ENCODE measurements at places on chromosomes 7 and 10. TPM values are rescaled to one million over a fixed set of nuclear protein-coding genes. Genes with fewer than 3 reads are reported as not detected.

Gene CRYGN
- polyA plus RNA-seq = not detected

Gene TAC1
- polyA plus RNA-seq = not detected

Gene RBM20
- 0.05 TPM for polyA plus RNA-seq

Gene SKAP2
- 192 TPM for polyA plus RNA-seq

Gene MBL2
- not detected for polyA plus RNA-seq

GRCh38 chr10:30882281-30882680, 149.4 kb downstream of the ZNF438 start:
- DNase-seq = no peak

DNA sequence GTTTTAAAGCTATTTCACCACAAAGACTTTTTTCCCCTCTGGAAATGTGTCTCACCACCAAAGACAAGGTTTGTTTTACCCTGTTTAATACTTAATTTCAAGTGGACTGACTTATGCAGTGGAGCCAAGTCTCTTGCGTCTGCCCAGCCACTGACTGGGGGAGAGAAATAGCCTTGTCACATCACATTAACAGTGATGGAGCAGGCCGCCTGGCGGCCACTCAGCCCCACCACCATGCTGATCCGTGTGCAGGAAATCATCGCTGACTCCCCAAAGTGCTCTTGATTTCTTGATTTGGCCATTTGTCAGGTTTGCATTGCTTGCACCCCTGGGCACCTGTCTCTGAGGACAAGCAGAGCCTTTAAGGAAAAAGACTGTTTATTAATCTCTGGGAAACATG, 334.1 kb downstream of the GLRX3 start:
- no peak for DNase-seq

DNA sequence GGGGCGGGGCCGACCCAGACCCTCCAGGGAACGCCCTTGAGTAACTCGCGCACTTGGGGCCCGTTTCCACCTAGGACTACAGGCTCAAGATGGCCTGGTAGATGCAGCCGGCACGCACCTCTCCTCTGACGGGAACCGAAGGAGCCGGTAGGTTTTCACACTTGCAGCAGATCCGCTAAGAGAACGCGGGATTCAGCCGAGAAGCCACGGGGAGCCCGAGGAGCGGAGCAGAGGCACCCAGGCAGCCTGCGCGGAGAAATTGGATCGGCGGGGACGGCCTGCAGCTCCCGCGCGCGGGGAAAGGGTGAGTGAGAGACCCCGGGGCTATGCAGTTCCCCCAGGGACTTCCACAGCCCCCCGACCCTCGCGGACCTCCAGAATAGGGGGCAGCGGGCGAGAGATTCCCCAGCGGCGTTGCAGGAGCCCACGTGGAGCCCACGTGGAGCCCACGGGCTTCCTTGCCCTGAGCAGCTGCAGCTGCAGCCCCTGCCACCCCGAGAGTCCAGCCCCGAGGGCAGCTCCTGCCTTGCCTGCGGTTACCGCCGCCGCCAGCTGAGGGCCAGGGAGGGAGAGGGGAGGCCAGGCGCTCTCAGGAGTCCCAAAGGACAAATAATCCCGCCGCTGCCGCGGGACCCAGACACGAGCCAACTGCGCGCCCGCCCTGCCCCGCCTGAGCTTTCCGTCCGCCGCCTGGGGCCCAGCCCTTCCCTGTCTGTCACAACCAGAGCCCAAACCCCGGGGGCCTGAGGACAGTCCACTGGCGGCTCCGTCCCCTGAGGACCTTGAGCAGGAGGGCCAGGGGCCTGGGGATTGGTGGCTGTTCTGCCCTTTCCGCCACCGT, 13.1 kb downstream of the IFT22 start:
- no peak for DNase-seq

DNA sequence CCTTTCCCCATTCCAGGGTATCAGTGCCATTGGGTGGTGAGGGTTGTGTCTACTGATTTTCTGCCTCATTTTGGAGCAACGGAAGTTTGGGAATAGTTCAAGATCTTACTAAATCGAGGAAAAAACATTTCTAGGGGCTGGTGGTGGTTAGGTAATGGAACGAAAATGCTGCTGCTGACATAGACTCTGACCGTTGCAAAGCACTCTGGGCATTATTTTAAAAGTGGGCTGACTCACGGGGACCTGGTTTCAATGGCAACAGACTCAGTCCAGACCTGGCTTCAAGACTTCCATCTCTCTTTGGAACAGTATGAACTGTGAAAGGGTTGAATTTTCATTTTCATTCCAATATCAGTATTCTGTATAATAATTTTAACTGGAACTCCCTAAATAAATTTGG, 284.0 kb downstream of the PHTF2 start:
- no peak for DNase-seq

GRCh38 chr10:127813290-127813689, 76.3 kb downstream of the FOXI2 start:
- no peak for DNase-seq

DNA sequence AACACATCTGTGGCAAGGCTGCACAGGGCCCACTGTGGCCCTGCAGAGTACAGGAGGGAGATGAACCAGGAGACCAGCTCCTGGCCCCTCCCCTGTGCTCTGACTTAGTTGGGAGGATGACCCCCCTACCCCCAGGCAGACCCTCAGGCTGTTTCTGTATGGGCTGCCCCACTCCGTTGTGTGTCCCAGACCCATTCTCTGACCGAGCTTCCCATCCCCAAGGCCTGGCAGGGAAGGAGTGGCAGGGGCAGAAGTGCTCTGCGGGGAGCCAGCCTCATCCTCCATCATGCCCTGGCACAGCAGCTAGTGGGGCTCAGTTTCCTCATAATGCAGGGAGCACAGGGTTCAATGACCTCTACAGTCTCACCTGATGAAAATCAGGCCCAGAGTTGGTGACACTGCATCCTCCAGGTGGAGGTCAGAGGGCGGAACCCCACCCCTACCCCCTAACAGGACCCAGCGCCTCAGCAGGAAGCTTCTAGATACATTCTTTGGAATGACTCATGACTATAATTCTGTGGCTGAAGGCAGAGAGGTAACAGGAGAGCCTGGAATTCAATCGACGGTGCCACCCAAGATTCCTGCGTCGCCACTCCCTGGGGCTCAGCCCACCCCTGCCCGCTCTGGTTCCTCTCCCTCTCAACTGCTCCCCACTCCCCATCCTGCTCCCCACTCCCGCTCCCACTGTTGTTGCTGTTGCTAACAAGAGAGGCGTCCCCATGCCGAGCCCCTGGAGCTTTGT, 18.2 kb downstream of the PODXL start:
- no peak for DNase-seq

DNA sequence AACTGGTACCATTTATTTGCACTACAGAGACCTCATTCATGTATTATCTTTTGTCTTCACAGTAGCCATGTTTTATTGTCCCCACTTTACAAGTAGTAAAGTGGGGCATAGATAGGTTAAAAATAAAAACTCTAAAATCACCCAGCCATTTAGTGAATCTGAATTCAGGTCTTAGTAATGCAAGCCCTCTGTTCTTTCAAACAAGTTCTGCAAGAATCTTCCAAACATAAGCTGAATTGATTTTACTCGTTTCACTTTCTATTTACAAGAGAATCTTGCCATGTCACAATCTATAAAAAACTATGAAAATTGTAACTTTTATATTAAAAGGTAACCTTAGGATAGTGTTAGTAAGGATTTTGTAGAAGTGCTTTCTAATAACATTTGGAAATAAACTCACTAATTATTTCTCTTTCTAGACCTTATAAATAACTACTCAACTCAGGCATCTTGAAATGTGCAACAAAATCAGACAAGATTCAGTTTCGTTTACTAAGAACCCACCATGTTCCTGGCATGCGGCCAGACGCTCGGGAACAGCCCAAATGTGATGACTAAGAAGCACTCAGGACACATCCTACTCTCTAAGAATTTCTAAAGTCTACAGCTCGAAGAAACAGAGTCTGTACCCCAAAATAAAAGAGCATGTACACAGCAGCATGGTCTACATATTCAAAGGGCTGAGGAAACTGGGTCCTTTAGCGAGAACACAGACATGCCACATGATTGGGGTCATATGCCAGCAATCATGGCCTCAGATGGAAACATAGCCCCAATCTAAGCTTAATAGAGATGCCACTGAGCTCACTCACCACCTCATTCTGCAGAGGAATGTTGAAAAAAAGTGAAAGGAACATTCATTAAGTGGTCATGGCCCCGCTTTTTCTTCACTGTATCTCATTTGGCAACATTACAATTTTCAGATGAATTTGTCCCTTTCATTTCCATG, 167.6 kb downstream of the AMPH start:
- DNase-seq = peak; percentile 4

DNA sequence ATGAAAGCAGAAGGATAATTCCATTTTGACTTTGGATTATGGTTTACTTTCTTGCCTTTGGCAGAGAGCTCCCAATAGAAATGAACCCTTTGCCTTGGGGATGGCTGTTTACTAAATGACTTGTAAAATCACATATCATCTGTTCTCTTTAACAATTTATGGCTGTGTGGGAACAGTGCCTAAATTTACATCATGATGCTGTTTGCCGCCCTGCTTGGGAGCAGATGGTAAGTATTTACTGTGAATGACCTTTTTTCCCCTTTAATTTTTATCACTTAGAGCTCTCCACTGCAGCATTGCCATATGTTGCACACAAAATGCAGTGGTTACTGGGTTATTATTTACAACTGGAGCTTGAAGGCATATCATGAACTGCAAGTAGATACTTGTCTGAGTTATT, 13.4 kb downstream of the HEPACAM2 start:
- DNase-seq = no peak

DNA sequence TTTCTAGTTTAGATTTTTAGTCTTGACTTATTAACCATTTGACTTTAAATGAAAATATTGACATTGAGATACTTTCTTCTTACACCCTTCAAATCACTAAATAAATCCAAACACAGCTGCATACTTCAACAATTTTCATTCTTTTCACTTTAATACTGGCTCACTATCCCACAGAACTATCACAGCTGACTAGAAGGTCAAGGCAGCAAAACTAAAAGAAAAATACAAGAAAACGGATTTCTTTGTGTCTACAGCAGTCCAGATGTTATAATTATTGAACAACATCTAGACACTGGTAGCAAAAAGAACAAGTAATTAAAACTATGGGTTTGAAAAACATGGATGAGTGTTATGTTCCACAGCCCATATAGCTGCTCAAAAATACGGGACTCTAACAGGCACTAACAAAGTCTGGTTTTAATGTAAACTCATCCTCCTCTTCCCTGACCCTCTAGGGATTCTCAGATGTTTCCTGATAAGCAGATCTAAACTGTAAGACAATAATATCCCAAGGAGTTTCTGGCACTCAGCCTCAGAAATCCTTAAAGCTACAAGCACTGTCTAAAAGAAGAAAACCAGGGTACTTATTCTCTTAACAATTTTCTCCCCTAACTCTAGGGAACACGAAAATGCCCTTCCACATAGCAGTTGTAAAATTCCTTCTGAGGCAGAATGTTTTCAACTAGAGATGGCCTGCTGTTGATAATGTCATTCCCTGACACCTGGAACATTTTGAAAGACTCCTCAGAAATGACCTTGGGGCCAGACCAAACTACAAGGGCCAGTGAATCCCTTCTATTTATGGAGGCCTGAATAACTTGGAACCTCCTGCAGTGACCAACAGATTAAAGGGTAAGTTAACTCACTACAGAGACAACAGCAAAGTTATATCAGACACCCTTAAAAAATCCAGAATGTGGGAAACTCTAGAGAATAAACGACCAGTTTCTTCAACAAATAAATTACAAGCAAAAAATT, 12.8 kb downstream of the DNMBP start:
- no peak for DNase-seq

GRCh38 chr7:76403780-76404494, 5.6 kb downstream of the SSC4D start:
- no peak for DNase-seq

DNA sequence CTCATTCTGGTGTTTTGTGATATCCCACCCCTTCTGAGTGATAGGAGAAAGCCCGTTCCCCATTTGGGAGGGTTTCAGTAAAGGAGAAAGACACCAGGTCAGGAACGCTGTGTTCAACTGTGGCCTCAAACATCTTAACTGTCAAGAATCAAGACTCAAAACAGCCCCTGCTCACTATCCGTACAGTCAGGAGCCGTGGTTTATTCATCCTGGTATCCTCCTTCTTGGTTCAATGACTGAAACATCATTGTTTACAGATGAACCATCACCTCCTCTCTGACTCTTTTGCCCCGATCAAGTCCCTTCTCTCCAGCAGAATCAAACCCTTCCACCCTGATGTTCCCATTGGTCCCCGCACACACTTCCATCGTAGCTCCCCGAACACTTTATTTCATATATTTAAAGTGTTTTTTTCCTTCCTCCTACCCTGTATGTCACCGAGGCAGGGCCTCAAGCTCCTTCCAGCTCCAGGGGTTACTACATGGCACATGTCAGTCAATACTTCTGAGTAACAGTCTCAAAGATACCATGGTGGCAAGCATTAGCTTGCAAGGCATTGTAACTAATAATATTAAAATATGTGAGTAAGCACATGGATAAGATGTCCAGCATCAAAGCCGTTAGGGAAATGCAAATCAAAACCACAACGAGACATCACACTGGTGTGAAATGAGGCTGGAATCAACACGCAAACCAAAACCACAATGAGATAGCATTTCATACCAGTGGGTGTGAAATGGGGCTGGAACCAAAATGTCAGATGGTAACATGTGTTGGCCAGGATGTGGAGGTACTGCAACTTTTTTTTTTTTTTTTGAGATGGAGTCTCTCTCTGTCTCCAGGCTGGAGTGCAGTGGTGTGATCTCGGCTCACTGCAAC, 124.7 kb upstream of the C1QL3 start:
- DNase-seq = no peak

DNA sequence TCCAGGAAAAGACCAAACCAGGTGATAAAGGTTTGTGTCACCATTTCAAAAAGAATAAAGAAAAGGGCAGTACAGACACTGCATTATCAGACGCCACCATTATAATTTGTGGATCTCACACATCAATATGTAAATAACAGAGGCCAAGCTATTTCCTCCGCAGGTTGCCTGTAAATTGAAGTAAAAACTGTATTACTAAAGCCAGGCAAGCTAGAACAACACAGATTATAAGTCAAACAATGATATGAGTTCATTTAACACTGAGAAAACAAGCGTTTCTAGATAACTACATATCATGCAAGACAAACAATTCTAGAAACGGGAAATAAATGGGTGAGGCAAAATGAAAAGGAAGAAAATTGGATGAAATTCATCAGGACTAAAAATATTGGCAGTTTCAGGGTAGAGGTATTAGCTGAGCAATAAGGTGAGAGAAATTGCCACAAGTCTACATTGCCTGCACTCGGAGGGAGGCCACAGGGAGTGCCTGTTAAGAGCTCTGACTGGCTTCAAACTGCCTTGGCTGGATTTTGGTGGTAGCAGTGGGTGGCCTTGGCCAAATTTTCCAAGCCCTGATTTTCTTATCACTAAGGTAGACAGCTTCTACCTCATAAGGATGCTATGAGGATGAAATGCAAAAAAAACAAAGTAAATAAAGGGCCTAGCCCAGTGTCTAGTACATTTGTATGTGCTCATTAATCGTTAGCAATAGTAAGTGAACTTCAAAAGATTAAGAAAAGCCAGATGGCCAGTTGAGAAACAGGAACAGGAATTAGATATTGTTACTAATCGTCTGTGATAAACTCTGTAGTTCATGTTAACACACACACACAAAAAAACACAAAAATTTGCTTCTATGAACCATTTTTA, 240.0 kb upstream of the NFE2L3 start:
- DNase-seq = no peak

- DNase-seq = no peak
Measured at GRCh38 chr10:89916468-89917215, 215.3 kb downstream of the KIF20B start.

GRCh38 chr7:26157520-26158105, 5.6 kb downstream of the NFE2L3 start:
- DNase-seq = no peak

Measured in naive B cell (primary cell).